ENCODE measurements at places on chromosomes 1 and 21. TPM values are rescaled to one million over a fixed set of nuclear protein-coding genes. Genes with fewer than 3 reads are reported as not detected.

DNA sequence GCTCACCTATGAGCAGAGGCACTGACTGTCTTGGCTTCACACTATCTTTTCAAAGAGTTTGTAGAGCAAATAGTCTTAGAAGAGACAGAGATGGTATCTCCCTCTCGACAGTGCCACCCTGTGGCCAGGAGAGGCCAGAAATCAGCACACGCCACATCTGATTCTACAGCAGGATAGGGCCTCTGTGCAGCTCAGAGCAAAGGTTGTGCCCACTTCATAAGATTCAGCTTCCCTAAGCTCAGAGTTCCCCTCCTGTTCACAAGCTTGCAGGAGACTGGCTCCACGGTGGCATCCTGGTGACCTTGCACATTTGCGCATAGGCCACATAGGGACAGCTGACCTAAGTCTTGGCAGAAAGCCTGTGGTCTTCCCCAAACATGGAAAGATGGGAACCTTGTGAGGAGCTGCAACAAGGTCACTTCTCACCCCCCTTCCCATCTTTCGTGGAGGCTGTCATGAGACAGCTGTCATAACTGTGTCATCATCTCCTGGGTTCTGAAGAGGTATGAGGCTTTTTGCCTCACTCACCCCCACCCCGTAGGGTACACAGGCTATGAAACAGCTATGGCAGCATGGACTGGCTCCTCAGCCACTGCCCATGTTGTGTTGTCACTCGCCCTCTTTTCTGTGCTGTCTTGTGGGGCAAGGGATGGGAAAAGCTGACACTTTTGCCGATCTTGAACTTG lies 3.0 kb downstream of the ITLN2 start:
- no peaks in the 10 kb centered on the region for H3K4me1 ChIP-seq
- peaks cover 22% of the 10 kb centered on the region for H3K27me3 ChIP-seq
- no peaks in the 10 kb centered on the region for H3K36me3 ChIP-seq
- no peak overlapping the region for H3K27ac ChIP-seq
- no peak overlapping the region for H3K4me3 ChIP-seq

DNA sequence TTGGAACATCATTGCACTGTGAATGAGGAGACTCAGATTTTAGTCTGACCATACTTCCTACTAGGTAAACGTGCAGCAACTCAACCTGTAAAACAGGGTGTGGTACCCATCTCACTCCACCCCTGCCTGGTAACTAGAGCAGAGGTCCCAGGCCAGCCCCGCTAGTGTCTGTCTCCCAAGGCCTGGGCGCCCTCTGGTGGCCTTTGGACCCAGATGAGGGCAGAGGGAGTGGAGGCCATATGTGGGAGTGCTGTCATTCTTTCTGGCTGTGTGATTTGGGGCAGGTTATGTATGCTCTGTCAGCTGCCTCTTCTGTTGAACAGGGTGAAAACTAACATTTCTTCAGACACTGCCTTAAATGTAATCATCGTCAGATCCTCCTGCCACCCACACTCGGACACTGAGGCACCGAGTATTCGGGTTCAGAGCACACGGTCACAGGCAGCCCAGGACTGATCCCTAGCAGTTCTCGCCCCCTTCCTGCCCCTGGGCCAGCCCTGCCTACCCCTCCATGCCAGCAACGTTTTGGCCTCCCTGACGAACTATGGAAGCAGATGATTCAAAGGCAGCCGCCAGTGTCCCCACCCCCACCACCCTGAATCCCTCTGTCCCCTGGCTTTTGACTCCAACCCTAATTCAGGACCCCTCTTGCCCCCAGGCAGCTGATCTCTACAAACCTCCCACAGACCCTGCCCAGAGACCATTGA lies 76.0 kb downstream of the CD247 start:
- H3K27ac ChIP-seq: no peak overlapping the region
- no peak overlapping the region for H3K4me3 ChIP-seq
- H3K36me3 ChIP-seq: no peaks in the 10 kb centered on the region
- peaks cover 17% of the 10 kb centered on the region for H3K4me1 ChIP-seq

GRCh38 chr1:3676581-3677470 lies 24.5 kb downstream of the TP73 start:
- peaks cover 11% of the 10 kb centered on the region for H3K27me3 ChIP-seq
- no peak overlapping the region for H3K4me3 ChIP-seq
- no peak overlapping the region for H3K27ac ChIP-seq
- peaks cover 4% of the 10 kb centered on the region for H3K4me1 ChIP-seq
- DNase-seq: peak; percentile 74
- H3K36me3 ChIP-seq: no peaks in the 10 kb centered on the region

DNA sequence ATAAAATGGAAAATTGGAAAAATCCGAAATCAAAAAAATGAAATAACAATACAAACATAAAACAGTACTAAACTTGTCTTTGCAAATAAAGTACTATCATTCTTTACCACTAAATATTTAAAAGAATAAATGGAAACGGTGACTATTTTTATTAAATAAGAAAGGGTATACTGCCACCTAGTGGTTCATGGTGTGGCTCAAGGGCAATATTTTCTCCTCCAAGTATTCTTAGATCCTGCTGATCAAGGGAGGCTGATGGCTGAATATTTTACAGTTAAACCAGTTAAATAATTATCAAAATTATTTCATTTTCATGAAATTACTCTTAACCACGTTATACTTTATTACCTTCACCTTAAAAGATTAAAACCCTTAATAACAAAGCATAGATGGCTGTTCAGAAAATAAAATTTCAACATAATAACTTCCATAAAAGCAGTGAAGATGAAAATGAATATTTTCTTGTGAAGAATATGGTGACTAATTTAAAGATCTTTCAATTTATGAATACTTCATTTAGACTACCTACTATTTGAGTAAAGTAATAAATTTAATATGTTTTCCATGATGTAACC lies 1793.9 kb downstream of the NCAM2 start:
- no peak overlapping the region for H3K4me3 ChIP-seq
- H3K27ac ChIP-seq: no peak overlapping the region
- no peaks in the 10 kb centered on the region for H3K36me3 ChIP-seq
- H3K27me3 ChIP-seq: no peaks in the 10 kb centered on the region
- no peaks in the 10 kb centered on the region for H3K4me1 ChIP-seq

DNA sequence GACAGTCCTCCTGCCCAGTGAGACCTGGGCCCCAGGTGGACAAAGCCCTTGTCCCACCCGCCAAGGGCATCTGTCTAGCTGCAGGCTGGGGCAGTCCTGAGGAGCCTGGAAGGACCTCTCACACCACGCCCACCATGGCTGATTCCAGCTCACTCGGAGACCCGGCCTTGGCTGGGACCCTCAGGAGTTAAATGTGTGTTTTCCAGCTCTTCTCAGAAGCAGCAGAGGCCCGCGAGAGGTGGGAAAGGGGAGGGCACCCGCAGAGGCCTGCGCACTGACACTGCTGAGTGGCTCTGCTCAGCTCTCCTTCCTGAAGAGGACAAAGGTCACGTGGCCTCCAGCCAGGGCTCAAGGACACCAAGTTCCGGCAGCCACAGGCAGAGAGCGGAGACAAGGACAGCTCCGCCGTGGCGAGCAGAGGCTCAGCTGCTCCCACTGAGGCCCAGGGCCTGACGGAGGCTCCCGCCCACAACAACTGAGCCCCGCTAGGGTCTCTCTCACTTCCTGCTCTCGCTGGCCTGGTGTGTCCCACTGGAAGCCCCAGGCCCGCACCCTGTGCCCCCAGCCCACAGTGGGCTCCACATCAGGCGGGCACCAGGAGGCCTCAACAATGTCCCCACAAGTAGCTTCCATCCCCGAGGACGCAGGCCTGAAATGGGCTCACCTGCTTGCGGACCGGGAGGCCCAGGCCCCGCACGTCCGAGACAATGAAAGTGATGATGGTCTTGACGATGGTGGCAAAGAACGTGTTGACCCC lies 16.9 kb downstream of the SLC19A1 start:
- H3K4me1 ChIP-seq: no peaks in the 10 kb centered on the region
- no peak overlapping the region for H3K4me3 ChIP-seq
- peaks cover 6% of the 10 kb centered on the region for H3K36me3 ChIP-seq
- peak; percentile 86 for DNase-seq
- H3K27me3 ChIP-seq: no peaks in the 10 kb centered on the region

DNA sequence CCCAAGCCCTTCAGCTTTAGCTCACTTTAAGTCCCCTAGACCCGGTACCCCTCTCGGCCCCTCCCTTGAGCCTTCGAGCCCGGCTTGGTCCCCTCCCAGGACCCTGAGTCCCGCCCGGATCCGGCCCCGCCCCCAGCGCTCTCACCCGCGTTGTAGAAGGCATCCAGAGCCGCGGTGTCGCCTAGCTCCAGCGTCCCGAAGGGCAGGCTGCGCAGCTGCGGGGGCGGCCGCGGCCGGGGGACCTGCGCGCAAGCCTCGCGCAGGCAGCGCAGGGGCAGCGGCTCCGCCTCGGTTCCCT lies 699 bp downstream of the MAP3K6 start:
- H3K27ac ChIP-seq: peak overlapping the region; percentile 99
- no peaks in the 10 kb centered on the region for H3K27me3 ChIP-seq
- peak overlapping the region; percentile 91 for H3K4me3 ChIP-seq
- peaks cover 24% of the 10 kb centered on the region for H3K4me1 ChIP-seq
- peak; percentile 94 for DNase-seq

DNA sequence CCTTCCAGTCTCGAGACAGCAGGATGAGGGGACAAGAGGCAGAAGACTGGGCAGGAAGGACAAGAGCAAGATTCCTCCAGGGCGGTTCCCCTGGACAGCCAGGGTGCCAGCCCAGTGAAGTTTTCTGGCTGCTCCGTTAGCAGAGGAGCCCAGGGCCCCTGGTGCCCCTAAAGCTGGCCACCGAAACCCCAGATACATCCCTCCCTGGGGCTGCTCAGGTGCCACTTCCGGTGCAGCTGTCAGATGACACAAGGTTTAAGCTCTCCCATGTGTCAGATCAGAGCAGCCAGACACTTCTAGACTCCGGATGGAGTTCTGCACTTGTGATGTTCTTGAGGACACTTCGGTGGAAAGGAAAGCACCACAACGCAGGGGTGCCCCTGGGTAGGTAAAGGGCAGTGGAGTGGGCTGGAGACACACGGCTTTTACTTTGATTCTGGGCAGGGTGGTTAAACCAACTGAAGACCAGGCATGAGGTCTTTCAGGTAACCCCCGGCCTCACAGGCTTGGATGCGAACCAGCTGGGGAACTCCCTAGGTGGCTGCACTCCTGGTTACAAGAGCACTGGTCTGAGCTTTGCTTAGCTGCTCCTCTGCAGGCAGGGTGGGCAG lies 85.7 kb downstream of the ITPKB start:
- no peaks in the 10 kb centered on the region for H3K27me3 ChIP-seq
- H3K36me3 ChIP-seq: peaks cover 5% of the 10 kb centered on the region
- peak; percentile 70 for DNase-seq
- peak overlapping the region; percentile 89 for H3K27ac ChIP-seq
- peaks cover 53% of the 10 kb centered on the region for H3K4me1 ChIP-seq

The OLFML2B gene
- total RNA-seq: 120 TPM

The CACHD1 gene
- 10.4 TPM for total RNA-seq

- H3K4me3 ChIP-seq: no peak overlapping the region
- DNase-seq: no peak
- peak overlapping the region; percentile 78 for H3K27ac ChIP-seq
- peaks cover 40% of the 10 kb centered on the region for H3K4me1 ChIP-seq
Measured at GRCh38 chr1:93585059-93585966, 96.3 kb downstream of the BCAR3 start.

GRCh38 chr1:203692565-203693470 lies 66.2 kb downstream of the ATP2B4 start:
- H3K27me3 ChIP-seq: no peaks in the 10 kb centered on the region
- peaks cover 6% of the 10 kb centered on the region for H3K36me3 ChIP-seq
- peak overlapping the region; percentile 29 for H3K4me3 ChIP-seq
- H3K27ac ChIP-seq: peak overlapping the region; percentile 97
- H3K4me1 ChIP-seq: peaks cover 64% of the 10 kb centered on the region
- no peak for DNase-seq

The KLHDC9 gene
- total RNA-seq: 1.6 TPM

The NEXN gene
- 47.6 TPM for total RNA-seq

- peaks cover 7% of the 10 kb centered on the region for H3K4me1 ChIP-seq
- no peaks in the 10 kb centered on the region for H3K36me3 ChIP-seq
- DNase-seq: no peak
- H3K27ac ChIP-seq: no peak overlapping the region
- H3K27me3 ChIP-seq: peaks cover 30% of the 10 kb centered on the region
Measured at GRCh38 chr1:31505911-31506497, 70.3 kb upstream of the TINAGL1 start.

The RHD gene
- total RNA-seq: not detected

GRCh38 chr1:35334485-35334884 lies 66.0 kb downstream of the ZMYM4 start:
- H3K4me3 ChIP-seq: no peak overlapping the region
- no peaks in the 10 kb centered on the region for H3K27me3 ChIP-seq
- no peaks in the 10 kb centered on the region for H3K4me1 ChIP-seq
- H3K36me3 ChIP-seq: peaks cover 5% of the 10 kb centered on the region

The LCE2C gene
- not detected for total RNA-seq

DNA sequence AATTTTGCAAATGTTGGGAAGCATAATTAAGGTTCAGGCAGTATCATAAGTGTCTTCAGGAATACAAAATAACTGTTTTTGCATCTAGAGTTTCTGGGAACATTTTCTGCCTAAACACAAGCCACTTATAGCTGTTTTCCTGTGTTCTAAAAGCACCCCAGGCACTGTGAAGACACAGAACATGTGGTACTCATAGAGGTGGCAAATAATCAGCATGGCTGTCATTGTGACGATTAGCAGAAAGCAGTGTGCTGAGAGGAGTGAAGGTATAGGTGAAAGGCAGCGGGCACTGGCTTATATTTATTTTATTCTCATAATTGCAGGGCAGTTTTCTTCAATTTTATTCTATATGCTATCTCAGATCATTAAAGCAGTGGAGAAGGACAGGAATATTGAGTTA lies 119.6 kb downstream of the LRRC53 start:
- H3K36me3 ChIP-seq: peaks cover 1% of the 10 kb centered on the region
- DNase-seq: no peak
- no peak overlapping the region for H3K27ac ChIP-seq
- H3K4me3 ChIP-seq: no peak overlapping the region

The OXCT2 gene
- not detected for total RNA-seq

DNA sequence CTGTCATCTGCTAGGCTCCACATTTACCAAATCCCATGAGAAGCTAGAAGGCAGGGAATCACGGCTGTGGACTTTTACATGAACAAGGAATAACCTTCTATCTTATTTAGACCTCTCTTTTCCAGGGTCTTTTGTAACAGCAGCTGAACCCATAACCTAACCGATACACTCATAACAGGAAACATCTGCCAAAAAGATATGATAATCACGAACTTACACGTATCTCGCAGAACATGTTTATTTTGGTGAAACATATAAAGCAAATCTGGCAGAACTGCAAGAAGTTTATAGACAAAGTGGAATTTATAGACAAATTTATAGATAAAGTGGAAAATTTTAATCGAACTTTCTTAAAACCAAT lies 20.4 kb downstream of the TINAGL1 start:
- H3K27me3 ChIP-seq: peaks cover 3% of the 10 kb centered on the region
- DNase-seq: no peak
- H3K36me3 ChIP-seq: no peaks in the 10 kb centered on the region
- peaks cover 8% of the 10 kb centered on the region for H3K4me1 ChIP-seq
- H3K4me3 ChIP-seq: no peak overlapping the region
- no peak overlapping the region for H3K27ac ChIP-seq
